Mesenteric fat pad (tissue), 1 donor: ENCODE measurements at places on chromosomes 1 and 21.

DNA sequence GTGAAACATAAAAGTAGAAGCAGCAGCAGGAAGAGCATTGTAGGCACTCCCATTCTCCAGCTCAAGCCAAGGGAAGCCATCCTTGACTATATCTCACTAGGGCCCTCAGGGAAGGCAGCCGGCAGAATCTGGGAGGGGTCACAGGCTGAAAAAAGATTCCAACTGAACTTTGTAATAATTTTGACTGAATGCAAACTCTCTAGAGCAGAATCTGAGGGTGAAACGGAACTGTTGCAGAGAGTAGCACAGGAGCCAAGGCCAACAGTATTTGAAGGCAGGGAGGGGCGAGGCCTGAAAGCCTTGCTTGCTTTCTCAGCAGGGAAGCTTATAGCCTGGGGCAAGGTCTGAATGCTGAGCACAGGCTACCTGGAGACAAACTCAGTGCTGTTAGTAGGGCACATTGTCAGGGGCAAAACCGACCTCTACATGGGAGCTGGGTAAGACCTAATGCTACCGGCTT lies 180.6 kb downstream of the COL24A1 start:
- no peak for DNase-seq

DNA sequence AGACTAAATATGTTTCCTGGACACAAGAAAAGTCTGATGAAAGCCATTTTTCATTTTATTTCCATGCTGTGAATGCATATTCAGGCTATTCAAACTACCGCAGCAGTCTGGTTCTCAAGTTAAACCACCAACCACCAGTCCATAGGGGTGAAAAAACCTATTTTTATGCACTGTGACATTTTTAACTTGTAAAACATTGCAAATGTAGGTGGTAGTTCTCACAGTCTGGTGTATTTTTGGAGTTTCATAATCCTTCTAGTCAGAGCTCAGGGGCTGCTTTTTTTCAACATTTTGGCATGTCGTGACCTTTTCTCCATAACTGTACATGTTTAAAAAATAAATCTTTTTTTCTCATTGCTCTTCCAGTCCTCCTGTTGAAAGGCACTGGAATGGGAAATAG lies 907.6 kb upstream of the ADGRL2 start:
- DNase-seq, result no peak

GRCh38 chr1:182229921-182230491 lies 161.6 kb downstream of the GLUL start:
- no peak for DNase-seq

DNA sequence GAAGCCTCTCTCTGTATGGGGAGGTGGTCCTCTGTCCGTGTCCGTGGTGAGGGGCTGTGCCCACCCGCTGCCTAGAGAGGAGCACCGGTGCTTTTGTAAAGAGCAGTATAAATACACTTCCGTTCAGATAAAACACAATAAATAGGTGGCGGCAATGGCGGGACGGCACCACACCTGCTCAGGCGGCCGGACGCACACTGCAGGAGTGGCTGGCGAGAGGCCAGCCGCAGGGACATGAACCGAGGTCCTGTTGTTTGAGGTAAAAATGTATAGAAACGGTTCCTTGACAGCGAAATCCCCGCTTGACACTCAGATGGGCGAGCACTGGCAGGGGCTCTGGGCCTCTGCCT lies 40.8 kb downstream of the KRTAP10-1 start:
- no peak for DNase-seq

GRCh38 chr1:158799689-158800088 lies 18.7 kb upstream of the OR6N2 start:
- DNase-seq, result no peak

DNA sequence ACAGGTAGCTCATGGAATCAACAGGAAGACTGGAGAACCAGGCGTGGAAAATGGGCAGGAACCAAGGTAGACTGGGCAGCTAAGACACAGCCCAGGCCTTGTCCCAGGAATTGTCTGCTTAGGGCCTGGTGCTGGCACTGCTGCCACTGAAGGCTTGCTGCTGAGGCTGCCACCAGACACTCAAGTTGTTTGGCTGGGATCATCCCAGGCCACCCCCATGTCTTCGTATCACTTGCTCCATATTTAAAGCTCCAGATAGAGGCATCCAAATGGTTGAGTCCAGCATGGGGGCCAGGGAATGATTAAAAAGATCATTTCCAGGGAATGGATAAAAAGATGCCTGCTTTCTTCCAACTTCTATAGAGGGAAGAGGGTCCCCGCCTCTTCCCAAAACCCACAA lies 107.4 kb upstream of the GADD45A start:
- DNase-seq, result no peak
